ENCODE measurements at places on chromosomes 7 and 10.

GRCh38 chr7:103766660-103767059, 222.8 kb downstream of the RELN start:
- no peak for DNase-seq

GRCh38 chr10:45375716-45376231, 1.8 kb downstream of the ALOX5 start:
- DNase-seq, result no peak

- DNase-seq, result no peak
Observed at GRCh38 chr10:73131301-73131700, 21.0 kb downstream of the NUDT13 start.

- no peak for DNase-seq
Observed at GRCh38 chr10:61355211-61355610, 98.0 kb downstream of the TMEM26 start.

GRCh38 chr10:74233281-74233680, 82.3 kb downstream of the ADK start:
- no peak for DNase-seq

GRCh38 chr10:29815572-29815971, 180.8 kb upstream of the SVIL start:
- DNase-seq, result no peak

GRCh38 chr10:110967645-110968044, 48.2 kb downstream of the SHOC2 start:
- no peak for DNase-seq

- no peak for DNase-seq
Observed at GRCh38 chr10:114283091-114283490, 44.0 kb downstream of the VWA2 start.

DNA sequence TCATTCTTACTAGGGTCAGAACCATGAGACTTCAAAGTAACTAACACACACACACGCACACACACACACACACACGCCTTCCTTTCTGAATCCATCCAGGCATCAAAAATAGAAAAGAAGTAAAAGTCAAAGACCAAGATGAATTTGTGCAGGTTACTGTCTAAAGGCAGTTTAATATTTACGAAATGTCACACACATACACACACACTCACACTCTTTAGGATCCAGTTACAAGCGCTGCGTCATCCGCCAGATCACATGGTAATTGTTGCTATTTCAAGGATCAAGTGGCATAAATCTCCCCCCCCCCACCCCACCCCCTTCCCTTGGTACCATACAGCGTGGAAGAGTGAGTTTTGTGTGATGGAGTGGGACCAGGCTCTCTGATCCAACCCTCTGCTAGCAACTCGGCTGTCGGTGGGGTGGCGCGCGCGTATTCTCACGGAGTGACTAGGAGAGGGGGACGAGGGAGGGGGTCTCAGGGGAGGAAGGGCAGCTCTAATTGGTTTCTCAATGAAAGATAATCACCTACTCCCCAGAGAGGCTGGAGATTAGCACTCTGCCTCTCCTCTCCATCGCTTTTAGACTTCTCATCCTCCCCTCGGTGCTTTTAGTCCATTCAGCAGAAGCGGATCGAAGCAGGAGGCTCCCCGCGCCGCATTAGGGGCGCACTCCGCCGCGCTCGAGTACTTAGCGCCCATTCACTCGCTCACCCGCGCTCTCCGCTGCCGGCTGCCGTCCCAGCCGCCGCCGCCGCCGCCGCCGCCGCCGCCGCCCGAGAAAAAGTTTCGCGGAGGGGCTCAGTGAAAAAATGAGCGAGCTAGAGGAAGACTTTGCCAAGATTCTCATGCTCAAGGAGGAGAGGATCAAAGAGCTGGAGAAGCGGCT, 83.5 kb upstream of the PRKG1 start:
- no peak for DNase-seq

DNA sequence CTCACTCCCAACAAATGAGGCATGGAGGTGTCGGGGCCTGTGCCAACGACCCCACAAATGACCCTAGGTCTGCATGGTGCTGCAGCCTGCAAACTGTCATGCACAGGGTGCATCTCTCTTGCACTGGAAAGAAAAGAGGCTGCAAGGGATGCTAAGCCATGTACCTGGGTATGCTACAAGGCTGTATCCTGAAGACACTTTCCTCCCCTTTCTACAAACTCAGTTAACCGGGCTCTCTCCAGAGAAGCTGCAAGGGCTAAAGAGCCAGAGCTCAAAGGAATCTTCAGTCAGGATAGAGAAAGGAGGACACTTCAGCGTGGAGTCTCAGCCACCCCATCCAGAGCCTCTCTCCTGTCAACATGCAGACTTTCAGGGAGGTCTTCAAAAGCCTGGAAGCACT, 449.0 kb downstream of the GRID1 start:
- DNase-seq, result no peak

GRCh38 chr7:155349601-155350331, 52.1 kb downstream of the INSIG1 start:
- DNase-seq, result no peak

DNA sequence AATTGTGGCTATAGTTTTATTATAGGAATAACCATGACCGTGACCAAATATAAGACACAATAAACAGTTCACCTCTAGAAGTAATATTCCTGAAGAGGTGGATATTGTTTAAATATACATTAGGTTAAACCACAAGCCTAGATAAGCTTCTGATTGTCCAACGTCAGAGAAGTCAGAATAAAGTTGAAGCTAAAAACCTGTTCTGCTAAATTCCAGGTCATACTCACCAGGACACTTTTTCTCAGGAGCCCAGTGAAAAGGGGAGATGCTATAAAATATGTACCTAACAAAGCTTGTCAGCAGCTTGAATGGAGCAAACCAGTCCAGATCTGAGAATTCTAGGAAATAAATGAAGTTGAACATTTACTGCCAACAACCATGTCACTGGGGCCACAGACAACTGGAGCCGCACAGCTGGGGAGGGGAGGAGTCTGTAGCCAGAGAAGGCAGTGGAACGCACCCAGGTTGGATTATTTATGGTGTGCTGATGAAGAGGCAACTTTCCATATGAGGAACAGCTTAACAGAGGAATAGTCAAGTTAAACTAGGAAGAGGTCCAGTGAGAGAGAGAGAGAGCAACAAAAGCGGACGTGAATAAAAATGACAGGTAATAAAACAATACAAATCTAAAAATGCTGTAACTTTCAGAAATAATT, 191.1 kb downstream of the ZNF438 start:
- no peak for DNase-seq

- DNase-seq, result no peak
Observed at GRCh38 chr7:143131781-143132180, at the start of gene PIP. TSS of gene PIP (plus strand) at chr7:143132077. CDS start at chr7:143132117, 40 bp downstream.

DNA sequence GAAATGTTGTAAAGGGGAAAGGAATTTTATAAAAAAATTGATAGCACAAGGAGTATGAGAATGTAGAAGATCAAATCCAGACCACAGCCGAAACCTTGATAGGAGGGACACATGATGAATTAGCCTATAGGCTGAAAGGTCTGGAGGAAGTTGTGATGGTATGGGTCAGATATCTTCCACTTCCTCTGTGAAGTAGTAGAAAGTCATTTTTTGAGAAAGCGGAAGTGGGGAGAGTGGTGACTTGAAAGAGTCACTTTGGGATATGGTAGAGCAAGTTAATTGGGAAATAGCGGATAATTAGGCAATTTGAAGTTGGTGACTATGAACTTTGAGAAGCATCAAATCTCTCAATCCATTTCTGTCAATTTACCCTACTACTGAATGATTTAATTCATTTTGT, 99.4 kb downstream of the GRM8 start:
- no peak for DNase-seq

- no peak for DNase-seq
Observed at GRCh38 chr10:132385389-132385667, 11.7 kb upstream of the PWWP2B start.

- no peak for DNase-seq
Observed at GRCh38 chr10:52465202-52465601, 151.1 kb downstream of the DKK1 start.

DNA sequence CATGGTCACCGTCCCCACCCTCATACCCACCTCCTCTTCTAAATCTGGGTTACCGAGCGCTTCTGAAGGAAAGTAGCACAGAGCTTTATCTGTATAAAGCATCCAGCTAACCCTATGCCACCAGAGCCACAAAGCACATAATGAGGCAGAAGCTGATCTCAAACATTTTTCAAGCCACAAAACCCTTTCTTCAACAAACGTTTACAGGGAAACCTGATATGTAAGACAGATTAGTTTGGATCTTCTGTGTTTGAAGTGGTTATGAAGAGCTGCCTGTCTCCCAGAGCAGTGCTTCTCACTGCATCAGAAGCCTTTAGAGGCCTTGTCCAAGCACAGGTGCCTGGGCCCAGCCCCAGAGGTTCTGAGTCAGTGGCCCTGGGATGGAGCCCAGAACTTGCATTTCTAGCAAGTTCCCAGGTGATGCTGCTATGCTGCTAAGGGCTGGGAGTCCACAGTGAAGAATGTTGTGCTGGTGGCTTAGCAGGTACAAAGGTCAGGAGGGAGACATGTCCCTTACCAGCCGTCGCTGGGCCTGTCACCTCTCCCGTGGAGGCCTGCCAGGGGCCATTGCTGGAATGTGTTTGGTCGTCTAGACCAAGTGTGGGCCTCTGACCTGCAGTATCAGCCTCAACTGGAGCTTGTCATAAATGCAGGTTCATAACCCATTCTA, 90.4 kb downstream of the TAF3 start:
- no peak for DNase-seq

DNA sequence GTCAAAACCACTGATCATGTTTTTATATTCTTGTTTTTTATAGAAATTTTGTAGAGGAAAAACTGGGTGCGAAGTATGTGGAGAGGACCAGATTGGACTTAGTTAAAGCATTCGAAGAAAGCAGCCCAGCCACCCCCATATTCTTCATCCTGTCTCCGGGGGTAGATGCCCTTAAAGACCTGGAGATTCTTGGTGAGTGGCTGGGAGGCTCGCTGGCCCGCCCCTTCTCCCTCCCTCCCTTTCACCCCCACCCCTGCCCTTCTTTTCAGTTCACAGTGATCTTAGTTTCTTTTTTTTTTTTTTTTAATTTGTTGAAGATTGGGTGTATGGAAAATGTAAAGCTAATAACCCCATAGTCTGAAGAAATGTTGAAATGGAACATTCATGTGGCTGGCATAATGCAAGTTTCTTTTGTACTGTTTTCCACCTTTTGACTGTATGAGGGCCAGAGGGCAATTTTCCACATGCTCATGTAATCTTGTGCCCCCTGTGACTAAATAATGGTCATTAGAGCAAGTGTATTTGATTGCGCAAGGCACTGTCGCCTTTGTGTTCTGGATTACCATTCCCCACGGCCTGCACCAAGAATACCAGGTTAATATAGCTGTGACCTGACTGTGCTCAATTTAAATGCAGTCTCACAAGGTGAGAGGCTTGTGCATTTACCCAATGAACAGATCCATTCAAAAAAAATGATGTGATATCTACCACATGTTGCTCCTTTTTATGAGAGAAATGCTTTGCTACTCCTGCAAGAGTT, 77.7 kb downstream of the CDCA7L start:
- no peak for DNase-seq

DNA sequence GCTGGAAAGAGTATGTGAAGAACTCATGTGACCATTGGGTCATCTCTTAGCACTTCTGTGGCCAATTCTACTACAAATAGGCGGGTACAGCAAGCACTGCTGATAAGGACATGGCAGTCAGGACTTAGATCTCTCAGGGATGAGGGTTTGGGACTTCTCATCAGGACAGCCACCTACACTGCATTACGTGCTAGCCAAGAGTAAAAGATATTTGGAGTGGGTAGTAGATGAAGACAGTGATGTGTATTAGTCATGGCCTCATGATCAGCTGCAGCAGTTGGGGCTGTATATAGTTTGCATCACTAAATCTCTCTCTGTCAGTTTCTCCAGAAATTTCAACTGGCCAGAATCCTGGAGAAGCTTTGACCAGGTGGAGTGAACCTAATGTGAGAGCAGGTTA, 9.2 kb downstream of the TAS2R60 start:
- DNase-seq, result no peak

DNA sequence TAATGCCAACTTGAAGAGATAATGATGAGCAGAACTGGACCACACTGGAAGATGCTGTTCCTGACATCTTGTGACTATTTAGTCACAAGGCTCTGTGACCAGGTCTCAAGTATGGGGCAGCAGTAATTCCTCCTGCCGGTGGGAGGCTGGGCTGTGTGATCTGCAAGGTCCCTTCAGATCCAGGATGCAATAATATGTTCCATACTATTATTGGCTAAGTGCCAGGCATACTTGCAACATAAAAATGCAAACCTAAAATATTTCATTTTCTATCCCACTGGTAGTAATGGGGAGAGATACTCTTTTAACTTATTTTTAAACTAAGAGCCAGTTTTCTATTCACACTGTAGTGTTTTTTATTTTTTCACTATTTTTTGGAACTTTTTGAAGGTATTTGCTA, 171.5 kb downstream of the CYP26A1 start:
- DNase-seq, result no peak

- no peak for DNase-seq
Observed at GRCh38 chr7:96778263-96778662, 68.6 kb upstream of the SEM1 start.

GRCh38 chr10:14592566-14592965, 182.1 kb downstream of the FAM107B start:
- DNase-seq, result no peak

Measured in HTR-8/SVneo (cell line).